ENCODE measurements at places on chromosomes 11 and 22.

DNA sequence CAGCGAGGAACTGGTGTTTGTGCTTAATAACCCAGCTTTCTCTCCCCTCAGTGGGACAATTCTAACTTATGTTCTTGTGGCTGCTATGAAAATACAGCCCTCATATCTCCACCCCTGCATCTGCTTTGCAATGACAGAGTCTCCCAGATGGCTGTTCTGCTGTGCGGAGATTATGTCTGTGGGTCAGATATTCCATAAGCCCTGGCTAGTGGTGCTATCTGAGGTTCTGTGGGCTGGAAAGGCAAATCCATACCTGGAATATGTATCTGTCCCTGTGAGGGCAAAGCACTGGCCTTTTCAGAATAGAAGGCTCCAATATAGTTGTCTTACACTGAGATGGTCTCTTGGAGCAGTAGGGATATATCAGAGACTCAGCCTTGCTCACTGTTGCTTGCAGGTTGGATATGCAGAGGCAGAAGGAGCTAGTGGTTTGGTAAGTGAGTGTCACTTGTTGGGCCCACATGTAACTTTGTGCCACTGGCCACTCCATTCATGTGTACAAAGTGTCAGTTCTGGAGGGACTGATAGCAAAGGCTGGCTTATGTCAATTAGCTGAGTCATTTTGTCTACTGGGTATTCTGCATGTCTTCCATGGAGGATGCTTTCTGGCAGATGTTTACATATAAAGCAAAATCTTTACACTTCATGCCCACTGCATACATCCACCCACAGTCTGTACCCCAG, 246.6 kb downstream of the FAM76B start:
- no peak for DNase-seq

- DNase-seq: no peak
Measured at GRCh38 chr11:112650527-112650926, 310.7 kb upstream of the NCAM1 start.

GRCh38 chr11:47628026-47628425, 14.3 kb downstream of the MTCH2 start:
- DNase-seq: no peak

GRCh38 chr11:130023204-130023603, 20.6 kb upstream of the PRDM10 start:
- DNase-seq: peak; percentile 89

DNA sequence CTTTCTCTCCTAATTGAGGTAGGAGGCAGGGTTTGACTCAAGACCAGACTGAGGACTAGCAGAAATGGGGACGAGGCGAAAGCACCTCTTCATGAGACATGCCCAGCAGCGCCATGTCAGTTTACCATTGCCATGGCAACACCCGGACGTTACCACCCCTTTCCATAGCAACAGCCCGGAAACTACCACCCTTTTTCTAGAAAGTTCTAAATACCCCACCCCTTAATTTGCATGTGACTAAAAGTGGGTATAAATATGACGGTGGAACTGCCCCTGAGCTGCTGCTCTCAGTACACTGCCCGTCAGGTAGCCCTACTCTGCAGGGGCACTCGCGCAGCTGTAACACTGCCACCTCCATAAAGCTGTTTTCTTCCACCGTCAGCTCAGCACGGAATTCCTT, 5.9 kb upstream of the RAC2 start:
- no peak for DNase-seq

DNA sequence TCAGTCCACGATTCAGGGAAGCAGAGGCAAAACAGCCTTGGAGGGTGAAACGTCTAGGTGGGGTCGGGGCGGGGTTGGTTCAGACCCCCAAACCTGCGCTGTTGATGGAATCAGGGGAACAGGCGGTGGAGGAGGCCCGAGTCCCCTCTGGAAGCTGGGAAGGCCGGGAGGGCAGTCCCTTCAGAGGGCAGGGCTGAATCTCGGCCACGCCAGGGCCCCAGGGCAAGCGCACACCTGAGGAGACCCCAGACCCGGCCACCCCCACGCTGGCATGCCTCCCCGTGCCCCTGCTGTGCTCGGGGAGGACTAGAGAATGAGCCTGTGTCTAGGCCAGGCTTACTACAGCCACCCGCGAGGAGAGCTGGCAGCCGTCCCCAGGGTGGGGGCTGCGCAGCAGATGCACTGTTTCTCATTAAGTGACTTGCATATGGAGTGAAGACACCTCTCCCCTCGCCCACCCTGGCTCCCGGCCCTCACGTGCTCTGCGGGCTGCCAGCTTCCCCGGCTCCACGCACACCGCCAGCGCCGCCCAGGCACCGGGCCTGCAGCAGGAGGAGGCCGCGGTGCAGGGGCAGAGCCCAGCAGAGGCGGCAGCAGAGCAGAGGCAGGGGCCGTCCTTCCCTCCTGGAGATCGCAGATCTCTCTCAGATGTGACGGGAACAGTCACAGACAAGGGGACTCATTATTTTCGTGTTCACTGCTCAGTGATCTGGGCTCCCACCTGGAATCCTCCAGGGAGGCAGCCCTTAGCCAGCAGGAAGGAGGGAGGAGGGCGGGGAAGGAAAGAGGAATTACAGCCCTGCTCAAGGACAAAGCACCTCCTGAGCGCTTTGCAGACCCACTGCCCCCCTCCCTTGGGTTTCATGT, 47.1 kb upstream of the OPCML start:
- DNase-seq: no peak

DNA sequence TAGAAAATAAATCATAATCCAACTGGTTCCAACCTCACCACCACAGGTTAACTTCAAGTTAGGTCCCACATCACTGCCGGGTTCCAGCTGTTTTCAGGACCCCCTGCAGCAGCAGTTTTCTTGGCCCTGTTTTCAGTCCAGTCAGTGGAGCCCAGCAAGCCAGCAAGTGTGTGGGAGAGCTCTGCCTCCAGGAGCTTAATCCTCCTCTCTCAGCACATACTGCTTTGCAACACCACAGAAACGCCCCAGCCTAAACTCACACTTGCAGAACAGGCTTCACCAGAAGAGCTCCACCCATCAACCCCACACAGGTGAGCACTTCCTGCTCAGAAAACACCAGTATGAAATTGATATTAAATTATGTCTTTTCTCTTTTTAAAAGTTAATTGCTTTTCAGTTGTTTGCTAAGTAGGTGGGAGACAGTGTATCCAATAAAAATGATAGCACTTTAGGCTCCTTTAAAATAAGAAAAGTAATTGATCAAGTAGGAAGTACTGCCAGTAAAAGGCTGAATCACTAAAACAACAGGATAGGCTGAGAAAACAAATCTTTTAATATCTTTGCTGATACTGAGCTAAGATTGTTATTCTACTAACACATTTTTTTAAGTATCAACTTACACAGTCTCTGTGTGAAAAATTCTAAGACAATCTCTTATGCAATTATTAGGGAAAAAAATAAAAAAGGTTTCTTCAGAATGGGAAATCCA, 81.5 kb upstream of the TP53AIP1 start:
- peak; percentile 42 for DNase-seq

DNA sequence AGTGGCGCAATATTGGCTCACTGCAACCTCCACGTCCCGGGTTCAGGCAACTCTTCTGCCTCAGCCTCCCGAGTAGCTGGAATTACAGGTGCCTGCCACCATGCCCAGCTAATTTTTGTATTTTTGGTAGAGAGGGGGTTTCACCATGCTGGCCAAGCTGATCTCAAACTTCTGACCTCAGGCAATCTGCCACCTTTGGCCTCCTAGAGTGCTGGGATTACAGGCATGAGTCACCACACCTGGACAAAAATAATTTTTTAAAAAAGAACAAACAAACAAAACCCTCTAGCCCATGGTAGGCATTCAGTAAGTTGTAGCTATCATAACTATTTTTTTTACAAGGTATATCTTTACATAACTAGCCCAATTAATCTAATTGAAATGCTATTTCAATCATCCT, 73.9 kb upstream of the CAPRIN1 start:
- no peak for DNase-seq

GRCh38 chr11:71078482-71078881, 173.9 kb downstream of the SHANK2 start:
- no peak for DNase-seq

GRCh38 chr22:39839917-39840510, 53.5 kb downstream of the ENTHD1 start:
- DNase-seq: no peak

- no peak for DNase-seq
Measured at GRCh38 chr11:128018692-128019091, 568.7 kb downstream of the ETS1 start.

DNA sequence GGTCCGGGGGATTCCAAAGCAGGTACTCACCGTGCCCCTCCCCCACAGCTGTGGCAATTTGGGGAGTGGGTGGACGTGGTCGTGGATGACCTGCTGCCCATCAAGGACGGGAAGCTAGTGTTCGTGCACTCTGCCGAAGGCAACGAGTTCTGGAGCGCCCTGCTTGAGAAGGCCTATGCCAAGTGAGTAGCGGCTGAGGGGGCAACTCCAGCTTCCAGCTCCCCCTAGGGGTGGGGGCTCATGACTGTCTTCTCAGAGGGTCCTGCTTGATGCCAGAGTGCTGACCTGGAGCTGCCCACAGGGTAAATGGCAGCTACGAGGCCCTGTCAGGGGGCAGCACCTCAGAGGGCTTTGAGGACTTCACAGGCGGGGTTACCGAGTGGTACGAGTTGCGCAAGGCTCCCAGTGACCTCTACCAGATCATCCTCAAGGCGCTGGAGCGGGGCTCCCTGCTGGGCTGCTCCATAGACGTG, 4.2 kb downstream of the CAPN1 start:
- DNase-seq: no peak

DNA sequence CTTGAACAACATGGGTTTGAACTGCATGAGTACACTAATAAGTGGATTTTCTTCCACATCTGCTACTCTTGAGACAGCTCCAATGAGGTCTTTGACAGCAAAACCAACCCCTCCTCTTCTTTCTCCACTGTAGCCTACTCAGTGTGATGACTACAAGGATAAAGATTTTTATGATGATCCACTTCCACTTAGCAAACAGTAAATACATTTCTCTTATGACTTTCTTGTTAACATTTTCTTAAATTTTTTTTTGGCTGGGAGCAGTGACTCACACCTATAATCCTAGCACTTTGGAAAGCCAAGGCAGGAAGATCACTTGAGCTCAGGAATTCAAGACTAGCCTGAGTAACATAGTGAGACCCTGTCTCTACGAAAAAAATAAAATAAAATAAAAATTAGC, 9.9 kb upstream of the EIF4G2 start:
- DNase-seq: no peak

DNA sequence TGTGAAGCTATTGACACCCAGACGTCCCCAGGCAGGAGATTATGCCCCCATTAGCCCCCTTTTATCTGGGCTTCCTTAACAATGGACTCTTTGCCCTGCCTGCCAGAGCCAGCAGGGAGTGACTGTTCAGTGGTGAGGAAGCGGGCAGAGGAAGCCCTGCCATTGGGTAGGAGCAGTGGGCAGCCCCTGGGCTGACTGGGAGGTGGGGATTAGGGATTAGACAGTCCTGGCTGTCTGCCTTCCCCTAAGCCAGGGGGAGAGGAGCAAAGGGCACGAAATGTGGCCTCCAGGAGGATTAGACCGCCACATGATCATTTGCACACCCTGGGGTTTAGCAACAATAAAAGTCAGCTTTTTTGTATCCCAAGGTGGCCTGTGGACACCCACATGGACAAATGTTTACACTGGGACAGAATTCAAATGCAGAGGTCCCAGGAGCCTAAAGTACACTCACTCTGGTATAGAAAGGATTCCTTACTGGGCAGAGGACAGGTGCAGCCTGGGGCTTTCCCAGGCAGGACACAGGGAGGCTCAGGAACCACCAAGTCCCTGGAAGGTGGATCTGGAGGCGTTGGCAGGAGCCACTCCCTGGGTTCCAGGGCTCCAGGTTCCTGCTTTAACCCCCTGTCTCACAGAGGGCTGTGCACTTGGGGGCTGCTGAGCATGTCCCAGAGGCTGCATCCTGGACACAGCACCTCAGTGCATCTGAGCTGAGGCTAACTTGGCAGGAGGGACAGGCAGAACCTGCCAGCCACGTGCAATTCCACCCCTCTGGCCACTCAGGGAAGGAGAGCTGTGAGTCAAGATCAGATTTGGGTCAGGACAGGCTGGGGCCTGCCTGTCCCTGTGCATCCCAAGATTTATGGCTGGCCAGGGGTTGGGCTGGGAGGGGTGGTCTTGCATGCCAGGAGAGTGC, 2.1 kb downstream of the PNPLA3 start:
- DNase-seq: no peak

DNA sequence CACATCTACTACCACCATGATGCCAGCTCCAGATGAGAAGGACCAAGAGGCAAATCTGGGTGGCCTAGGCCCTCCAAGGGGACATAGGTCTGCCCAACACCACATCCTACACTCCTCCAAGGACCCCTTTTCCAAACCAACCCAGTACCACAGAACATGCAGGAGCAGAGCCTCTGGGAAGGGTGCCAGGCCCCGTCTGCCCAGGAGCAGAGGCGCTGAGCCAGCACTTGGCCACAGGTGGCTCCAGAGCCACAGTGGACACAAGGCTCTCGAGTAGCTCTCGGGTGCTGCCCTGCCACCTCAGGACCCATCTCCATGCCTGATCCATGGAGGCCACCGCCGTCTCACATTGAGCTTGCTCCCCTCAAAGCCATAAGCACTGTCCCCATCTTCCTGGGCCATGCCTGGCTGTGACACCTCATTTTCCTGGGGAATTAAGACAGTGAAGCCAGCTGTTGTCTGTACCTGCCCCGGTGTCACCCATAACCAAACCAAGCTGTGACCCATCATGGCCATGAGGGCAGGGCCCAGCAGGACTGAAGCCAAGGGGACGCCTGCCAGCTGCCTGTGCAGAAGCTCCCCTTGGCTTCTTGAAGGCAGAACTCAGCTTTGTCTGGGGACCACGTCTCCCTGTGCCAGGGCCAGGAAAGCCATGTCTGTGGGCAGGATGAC, 7.4 kb downstream of the MOB2 start:
- no peak for DNase-seq

GRCh38 chr11:72642884-72643522, 31.2 kb downstream of the PDE2A start:
- peak; percentile 38 for DNase-seq

GRCh38 chr11:76293189-76293631, 86.9 kb upstream of the WNT11 start:
- no peak for DNase-seq

DNA sequence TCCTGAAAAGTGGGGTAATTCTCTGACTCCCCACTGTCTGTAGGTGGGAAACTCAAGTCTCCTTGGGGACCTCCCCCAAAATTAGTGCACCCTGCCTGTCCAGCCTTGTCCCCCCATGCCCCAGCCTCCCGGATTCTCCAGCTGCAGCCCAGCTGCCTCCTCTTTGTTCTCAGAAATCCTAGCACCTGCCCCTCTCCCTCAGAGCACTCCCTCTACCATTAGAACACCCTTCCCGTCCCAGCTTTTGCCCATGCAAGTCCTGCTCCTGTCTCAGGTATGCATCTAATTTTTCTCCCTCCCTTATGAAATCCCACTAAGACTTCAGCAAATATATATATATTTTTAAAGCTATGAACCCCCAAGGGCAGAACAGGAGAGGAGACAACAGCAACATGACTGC, 37.3 kb downstream of the LRFN4 start:
- DNase-seq: no peak

DNA sequence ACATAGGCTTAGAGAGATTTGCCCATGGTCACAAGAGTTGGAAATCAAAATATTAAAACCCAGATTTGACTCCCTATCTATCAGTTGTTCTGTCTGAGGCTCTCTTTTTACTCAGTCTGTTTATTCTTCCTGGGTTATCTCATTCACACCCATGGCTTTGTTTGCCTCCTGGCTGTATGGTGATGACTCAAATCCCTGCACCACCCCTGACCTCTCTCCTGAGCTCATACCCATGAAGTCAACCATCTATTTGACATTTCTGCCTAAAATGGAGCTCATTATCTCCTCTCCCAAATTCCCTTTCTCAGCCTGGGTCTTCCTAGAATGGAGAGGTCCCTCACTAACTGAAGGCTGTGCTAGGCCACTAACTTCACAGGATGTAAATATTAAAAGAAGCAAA, 27.8 kb upstream of the CCDC134 start:
- DNase-seq: peak; percentile 26

- DNase-seq: peak; percentile 91
Measured at GRCh38 chr11:11977206-11977938, 31.1 kb downstream of the DKK3 start.
